ENCODE measurements at places on chromosomes 7 and 10.

DNA sequence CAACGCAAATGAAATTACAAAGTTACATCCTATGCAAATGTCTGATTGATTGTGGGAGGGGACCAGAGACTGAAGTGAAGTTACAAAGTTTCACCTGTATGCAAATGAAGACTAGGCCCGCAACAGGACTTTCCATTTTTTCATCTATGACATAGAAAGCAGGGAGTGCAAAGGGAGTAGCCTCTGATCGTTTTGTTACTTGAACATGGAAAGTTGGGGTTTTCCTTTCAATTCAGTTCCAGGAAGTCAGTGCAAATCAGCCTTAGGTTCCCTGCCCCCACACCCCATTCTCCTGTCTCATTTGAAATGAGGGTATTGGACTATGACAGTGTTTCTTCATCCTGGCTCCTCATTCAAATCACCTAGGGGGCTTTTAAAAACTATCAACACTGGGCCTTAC lies 96.9 kb upstream of the HABP2 start:
- DNase-seq = no peak

DNA sequence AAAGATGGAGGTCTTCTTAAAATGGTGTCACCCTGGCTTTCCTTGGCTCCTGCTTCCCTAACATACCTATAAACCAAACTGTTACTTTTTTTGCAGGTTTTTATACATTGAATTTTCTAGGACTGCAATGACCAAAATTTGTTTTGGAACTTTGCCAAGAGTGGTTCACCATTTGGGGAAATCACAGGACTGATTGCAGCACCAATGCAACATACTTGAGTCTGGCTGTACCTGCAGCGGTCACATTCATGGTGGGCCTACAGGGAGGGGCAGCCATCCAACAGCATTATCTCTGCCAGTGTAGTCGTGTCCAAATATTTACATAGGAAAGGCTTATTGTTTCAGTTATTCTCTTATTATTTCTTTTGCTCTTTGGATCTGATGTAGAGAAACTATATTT lies 69.0 kb downstream of the HACD1 start:
- no peak for DNase-seq

GRCh38 chr10:85659331-85659730 lies 707.3 kb downstream of the GRID1 start:
- DNase-seq = no peak

- DNase-seq = no peak
Measured at GRCh38 chr10:33573606-33574005, 239.1 kb upstream of the NRP1 start.

DNA sequence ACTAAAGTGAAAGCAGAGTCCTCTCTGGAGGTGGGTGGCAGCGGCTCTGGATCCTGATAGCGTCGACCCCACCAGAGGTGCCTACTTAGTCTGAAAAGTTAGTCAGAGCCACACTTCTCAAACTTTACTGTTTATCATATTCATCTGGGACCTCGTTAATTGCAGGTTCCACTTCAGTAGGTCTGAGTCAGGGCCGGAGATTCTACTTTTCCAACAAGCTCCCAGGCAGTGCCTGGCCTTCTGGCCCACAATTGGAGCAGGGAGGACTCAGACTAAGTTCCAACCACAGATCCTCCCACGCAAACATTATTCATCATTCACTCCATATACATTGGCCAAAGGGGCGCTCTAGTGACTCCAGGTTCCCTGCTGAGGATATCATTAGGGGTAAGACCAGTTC lies 78.1 kb downstream of the VSTM4 start:
- no peak for DNase-seq

DNA sequence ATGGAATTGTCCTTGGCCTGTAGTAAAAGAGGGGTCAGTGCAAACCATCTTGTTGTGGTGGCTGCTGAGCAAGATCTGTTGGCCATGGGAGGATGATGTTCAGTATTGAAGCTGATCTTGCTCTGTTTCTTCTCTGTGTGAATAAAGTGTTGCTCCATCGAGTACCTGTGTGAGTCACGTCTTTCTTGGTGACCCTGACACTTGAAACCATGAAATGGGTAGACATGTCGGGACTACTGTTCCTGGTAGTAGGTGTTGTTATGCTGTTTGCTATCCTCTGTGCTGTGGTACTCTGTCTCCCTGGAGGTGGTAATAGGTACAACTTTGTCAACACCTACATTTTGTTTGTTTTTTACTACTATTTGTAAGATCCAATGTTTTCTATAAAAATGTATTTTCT lies 330.6 kb downstream of the MDFIC start:
- DNase-seq = no peak

DNA sequence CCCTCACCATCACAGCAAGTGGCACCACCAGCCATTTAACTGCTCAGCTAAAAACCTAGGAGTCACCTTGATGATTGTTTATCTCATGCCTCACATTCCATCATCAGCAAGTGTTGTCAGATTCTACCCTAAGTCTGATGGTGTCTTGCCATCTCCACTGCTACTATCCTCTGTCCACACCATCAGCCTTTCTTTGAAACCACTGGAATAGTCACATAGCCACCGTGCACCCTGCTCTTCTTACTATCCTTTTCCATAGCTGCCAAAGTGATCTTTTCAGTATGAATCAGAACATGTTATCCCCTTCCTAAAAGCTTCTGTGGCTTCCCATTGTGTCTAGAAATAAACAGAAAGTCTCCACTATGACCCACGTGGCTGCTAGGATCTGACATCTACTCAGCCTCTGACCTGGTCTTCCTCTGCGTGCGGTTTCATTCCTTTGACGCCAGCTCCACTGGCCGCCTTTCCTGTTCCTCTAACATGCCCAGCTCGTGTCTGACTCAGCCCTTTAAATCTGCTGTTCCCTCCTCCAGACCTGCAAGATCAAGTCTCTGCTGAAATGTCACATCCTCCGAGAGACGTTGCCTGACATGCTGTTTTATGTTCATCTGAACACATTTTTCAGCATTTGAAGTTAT lies 16.5 kb upstream of the CHN2 start:
- peak; percentile 4 for DNase-seq

- DNase-seq = no peak
Measured at GRCh38 chr7:157004521-157005455, 5.7 kb downstream of the MNX1 start.

GRCh38 chr10:128881086-128881485 lies 586.0 kb upstream of the MGMT start:
- DNase-seq = no peak

DNA sequence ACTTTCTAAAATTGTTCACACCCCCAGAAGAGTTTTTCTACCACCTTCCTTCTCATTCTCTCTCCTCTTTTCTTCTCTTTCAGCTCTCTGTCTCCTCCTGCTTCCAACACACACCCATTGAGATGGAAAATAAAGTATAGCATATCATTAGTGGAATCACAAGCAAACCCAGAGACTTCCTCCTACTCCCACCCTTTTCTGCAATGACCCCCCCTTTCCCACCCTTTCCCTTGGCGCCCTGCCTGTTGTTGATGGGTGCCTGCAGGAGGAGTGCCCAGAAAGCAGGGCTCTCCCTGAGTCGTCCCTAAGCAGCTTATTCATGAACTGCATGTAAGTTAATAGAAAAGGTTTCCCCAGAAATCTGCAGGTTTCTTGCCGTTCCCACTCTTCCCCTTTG lies 300.0 kb downstream of the PLXNA4 start:
- DNase-seq = no peak

GRCh38 chr7:19327018-19327417 lies 181.8 kb upstream of the FERD3L start:
- no peak for DNase-seq

DNA sequence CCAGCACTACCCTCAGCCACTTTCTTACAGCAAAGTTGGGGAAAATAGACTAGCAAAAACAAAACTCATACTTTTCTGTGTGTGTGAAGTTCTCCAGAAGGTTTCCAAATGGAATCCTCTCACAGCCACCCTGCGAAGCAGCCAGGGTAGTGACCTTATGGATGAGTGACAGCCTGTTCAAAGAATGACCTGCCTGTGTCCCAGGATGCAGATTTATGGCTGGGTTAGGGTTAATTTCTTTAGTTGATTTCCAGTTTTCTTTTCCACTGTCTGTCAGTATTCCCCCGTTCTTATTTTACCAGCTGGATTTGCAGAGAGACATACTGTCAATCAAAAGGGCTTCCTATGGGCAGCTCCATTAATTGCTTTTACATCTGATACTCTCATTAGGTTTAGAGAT lies 2.4 kb upstream of the SEMA4G start:
- no peak for DNase-seq

DNA sequence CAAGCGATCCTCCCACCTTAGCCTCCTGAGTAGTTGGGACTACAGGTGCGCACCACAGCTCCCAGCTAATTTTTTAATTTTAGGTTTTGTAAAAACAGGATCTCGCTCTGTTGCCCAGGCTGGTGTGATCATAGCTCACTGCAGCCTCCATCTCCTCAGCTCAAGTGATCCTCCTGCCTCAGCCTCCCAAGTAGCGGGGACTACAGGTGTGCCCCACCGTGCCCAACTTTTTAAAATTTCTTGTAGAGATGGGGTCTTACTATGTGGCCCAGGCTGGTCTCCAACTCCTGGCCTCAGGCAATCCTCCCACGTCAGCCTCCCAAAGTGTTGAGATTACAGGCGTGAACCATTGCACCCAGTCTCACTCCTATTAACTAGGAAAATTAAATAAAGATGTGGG lies 7.5 kb downstream of the TMEM225B start:
- DNase-seq = no peak

DNA sequence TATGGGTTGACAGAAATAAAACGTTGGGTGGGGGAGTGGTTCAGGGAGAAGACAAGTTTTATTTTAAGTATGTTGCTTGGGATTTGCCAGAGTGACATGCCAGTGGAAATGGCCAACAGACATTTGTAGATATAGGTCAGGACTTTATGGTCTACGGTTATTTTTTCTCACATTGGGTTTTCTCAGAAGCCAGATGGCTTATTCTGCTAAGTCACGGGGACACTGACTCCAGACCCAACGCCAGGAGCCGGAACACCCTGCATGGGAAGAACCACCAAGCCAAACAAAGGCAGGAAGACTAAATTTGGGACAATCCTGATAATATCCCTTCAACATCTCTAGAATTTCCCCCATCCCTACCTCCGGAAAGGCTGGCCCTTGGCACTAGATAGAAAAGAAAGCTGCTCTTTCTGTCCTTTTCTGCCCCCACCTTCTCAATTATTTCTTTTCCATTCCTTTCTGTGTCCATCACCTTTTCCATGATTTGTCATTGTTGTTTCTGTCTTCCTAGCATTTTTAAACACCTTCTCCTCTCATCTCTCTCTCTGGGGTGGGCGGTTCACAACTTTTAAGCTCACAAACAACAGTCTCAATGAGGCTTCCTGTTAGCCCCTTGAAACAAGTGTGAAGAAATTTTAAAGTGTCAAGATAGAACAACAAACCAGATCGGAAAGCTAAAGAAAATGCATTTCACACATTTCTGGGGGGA lies 44.7 kb downstream of the TBXAS1 start:
- no peak for DNase-seq

DNA sequence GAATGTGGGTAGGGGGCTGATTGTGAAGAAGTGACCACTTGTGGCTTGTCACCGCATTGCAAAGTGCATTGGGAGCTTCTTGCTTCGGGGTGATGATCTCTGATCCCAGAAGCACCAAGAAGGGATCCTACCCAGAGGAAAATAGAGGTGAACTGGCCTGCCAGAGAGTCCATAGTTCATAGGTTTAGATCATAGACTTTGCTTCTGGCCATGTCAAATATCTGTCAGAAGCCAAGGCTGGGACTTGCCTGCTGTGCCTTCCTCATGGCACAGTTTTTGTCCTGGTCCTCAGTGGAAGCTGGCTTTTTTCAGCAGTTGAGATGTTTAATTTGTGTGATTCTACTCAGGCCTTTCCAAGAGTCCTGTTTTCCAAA lies 1.1 kb downstream of the ZSWIM8 start:
- DNase-seq = no peak

- DNase-seq = no peak
Measured at GRCh38 chr7:22787951-22788350, 34.7 kb downstream of the TOMM7 start.

- no peak for DNase-seq
Measured at GRCh38 chr7:140646931-140647647, 6.5 kb upstream of the DENND2A start.

DNA sequence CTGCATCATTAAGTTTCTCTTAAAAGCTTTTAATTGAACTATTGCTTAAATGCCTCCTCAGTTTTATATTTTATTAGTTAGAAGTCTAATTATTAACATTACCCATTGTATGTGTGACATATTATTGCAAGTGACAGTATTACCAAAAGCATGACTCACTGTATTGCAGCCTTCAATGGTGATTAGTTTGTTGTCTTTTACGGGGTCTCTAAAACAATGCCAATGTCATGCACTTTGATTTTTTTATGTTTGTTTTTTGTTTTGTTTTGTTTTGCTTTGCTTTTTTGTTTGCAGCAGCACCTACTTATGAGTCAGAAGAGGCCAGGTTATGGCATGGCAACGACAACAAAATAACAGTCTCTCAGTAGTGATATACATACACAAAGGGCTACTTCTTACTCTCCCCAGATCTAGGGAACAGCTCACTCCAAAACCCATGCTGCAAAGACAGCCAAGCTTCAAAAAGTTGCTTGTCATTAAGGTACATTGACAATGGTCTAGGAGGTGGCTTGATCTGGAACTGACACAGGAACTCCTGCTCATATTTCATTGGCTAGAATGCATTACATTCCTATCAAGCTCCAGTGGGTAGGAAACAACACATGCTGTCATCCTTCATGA lies 293.7 kb upstream of the POM121L12 start:
- DNase-seq = no peak

DNA sequence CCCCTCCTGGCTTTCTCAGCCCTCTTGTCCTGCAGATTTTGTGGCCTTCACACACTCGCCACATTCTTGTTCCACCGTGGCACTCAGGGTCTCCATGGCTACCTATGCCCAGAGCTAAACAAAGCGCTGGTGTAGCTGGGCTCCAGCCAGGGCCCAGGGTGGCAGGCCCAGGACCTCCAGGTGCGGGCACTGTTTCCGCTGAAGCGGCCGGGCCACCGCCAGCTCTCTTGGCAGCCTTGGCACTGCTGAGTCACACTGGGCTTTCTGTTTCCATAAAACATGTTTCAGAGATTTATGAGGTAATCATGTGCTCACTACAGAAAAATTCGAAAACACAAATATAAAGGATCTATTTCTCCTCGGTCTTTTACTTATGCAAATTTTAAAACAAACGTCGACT lies 51.3 kb downstream of the AOC1 start:
- peak; percentile 61 for DNase-seq

- DNase-seq = no peak
Measured at GRCh38 chr10:84200537-84201243, 6.4 kb downstream of the CDHR1 start.

DNA sequence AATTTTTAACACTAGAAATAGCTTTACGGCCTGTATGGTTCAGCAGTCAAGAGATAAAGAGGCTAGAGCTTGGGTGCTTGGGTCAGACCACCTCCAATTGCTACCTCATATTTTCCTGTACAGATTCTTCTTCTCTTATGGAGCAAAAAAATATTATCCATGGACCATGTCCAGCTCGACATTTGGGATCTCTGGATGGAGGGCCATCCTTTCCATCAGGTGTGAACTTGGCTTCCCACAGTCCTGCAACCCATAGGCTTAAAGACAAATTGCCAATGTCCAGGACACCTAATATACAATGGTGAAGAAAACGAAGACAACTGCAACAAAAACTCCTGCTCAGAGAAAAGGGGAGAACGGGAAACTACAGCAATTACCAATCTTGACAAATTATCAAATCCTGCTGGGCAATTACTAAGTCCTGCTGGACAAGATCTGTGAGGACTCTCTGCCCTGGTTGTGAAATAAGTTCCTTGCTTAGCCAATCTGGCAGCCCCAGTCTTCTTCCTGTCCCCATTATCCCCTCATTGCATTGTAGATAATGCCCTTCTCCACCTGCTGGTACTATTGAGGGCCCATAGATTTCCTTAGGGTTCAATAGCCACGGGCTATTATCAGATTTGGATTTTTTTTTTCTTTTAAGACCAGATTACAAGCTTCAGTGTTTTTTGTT lies 42.0 kb upstream of the BRAF start:
- no peak for DNase-seq
